GM12864 (cell line): ENCODE measurements at places on chromosomes 16 and 17.

DNA sequence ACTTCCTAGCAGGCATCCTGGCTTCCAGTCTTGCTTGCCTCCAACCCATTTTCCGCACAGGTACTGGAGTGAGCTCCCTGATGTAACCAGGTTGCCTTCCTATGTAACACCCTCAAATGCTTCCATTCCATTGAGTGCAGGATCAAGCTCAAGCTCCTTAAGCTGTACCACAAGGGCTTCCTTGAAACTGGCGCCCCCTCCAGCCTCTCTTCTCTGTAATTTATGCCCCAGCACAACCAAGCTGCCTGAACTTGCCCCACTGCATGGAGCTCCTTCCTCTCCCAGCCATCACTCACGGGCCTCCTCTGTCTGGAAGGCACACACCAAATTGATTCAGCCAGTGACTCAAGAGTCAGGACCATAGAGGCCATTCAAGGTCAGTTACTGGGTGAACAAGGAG, 234.8 kb upstream of the RPL38 start:
- DNase-seq, result no peak

GRCh38 chr16:15971440-15971815, 22.0 kb downstream of the ABCC1 start:
- DNase-seq, result no peak

DNA sequence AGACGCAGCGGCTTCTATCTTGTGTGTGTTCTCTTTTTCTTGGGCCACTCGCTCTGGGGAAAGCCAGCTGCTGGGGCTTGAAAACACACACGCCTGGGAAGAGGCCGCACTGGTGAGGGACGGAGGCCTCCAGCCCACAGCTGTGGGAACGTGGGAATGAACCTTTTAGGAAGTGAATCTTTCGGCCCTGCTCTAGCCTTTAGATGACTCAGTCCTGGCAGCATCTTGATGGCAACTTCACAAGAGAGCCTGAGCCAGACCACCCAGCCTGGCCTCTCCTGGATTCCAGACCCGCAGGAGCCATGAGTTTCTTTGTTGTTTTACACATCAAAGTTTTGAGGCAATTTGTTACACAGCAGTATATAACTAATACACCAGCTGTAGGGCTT, 2.2 kb upstream of the PDPK1 start:
- DNase-seq, result no peak

DNA sequence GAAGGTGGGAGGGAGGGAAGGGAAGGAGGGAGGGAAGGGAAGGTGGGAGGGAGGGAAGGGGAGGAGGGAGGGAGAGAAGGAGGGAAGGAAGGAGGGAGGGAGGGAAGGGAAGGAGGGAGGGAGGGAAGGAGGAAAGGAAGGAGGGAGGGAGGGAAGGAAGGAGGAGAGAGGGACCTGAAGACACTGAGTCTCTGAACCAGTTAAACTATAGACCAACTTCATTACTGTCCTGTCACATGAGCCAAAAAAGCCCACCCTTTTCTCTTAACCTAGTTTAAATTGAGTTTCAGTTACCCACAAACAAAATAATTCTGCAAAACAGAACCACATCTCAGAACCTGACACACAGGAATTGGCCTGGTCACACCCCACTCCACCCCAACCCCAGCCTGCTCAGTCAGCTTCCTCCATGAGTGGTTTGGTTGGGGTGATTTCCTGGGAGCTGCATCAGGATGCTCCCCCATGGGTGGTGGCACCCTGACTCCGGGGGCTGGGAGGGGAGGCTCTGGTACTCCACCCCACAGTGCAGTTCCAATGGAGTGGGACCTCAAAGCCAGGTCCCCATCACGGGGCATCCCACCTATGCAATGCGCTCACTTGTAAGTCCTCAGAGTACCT, 4.7 kb upstream of the PRR29 start:
- no peak for DNase-seq

GRCh38 chr17:48523010-48523409, 7.8 kb downstream of the HOXB1 start:
- DNase-seq, result no peak

- no peak for DNase-seq
Observed at GRCh38 chr16:73426433-73427160, 378.7 kb upstream of the ZFHX3 start.

GRCh38 chr17:9406046-9406606, 169.5 kb downstream of the STX8 start:
- DNase-seq, result no peak

- no peak for DNase-seq
Observed at GRCh38 chr16:12764813-12765488, 38.7 kb downstream of the CPPED1 start.

DNA sequence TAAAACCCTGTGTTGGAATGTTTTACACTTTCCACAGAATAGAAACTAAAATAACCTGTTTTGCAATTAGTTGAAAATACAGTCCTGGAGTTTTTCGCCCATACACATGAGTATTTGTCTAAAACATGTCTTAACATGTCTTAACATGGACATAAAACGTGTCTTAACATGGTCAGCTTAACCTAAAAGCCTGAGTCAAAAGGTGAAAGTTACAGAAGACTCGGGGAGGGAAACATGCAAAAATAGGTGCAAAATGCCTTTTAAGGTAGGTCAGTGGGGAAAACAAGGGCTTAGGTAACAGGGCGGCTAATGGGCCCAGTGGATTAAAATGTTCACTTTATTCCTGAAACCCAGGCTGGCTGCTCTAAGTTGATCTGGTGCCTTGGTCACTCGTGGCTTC, 56.1 kb upstream of the RBL2 start:
- no peak for DNase-seq

GRCh38 chr16:49452108-49452507, 78.5 kb downstream of the C16orf78 start:
- DNase-seq, result no peak
